A549 treated with Mapracorat at 1 μM for 4 hours (cell line): ENCODE measurements at places on chromosomes 13 and 19. TPM values are rescaled to one million over a fixed set of nuclear protein-coding genes. Genes with fewer than 3 reads are reported as not detected.

Gene IZUMO4
- 0.32 to 1.0 TPM (median 0.87 TPM) in 5 replicates for total RNA-seq

Gene IL11
- total RNA-seq = 16.3 to 22.0 TPM (median 18.1 TPM) in 5 replicates

Gene BEST2
- total RNA-seq = 1.5 to 2.3 TPM (median 1.8 TPM) in 5 replicates

Gene CEACAM8
- not detected in 5 replicates for total RNA-seq

Gene ZNF20
- not detected in 5 replicates for total RNA-seq

Gene ZNF823
- 1.5 to 3.6 TPM (median 2.9 TPM) in 5 replicates for total RNA-seq

Gene CPB2
- 0.11 TPM in 1 of 5 replicates, not detected in the others for total RNA-seq

Gene TARM1
- total RNA-seq = not detected in 5 replicates

Gene GRWD1
- total RNA-seq = 97.2 to 126 TPM (median 111 TPM) in 5 replicates

Gene IGFL4
- total RNA-seq = 0.28 to 0.52 TPM (median 0.41 TPM) in 5 replicates

Gene NLRP9
- total RNA-seq = not detected in 5 replicates

Gene AP2S1
- total RNA-seq = 243 to 319 TPM (median 310 TPM) in 5 replicates

Gene CBY2
- not detected in 5 replicates for total RNA-seq

Gene PEAK3
- 0.08 to 0.15 TPM (median 0.11 TPM) in 3 of 5 replicates, not detected in the others for total RNA-seq

Gene FAAP24
- 14.0 to 15.6 TPM (median 14.7 TPM) in 5 replicates for total RNA-seq

Gene FBXO27
- 2.8 to 4.4 TPM (median 3.6 TPM) in 5 replicates for total RNA-seq

Gene SLC46A3
- 1.4 to 2.5 TPM (median 1.5 TPM) in 5 replicates for total RNA-seq

Gene OR10H2
- total RNA-seq = not detected in 5 replicates

Gene XPO4
- total RNA-seq = 5.0 to 6.9 TPM (median 6.5 TPM) in 5 replicates

Gene LGALS4
- total RNA-seq = 0.41 to 0.74 TPM (median 0.63 TPM) in 5 replicates

Gene ZNF540
- total RNA-seq = not detected in 5 replicates

Gene ICAM5
- 0.29 to 1.4 TPM (median 1.1 TPM) in 5 replicates for total RNA-seq

Gene PCDH9
- 5.2 to 6.9 TPM (median 6.4 TPM) in 5 replicates for total RNA-seq

Gene FAM83E
- 0.14 to 0.42 TPM (median 0.22 TPM) in 5 replicates for total RNA-seq

Gene CKAP2
- total RNA-seq = 26.6 to 33.4 TPM (median 30.6 TPM) in 5 replicates

Gene MYPOP
- total RNA-seq = 5.3 to 10.5 TPM (median 8.7 TPM) in 5 replicates

Gene KLF1
- 0.10 TPM in 1 of 5 replicates, not detected in the others for total RNA-seq

Gene LSR
- total RNA-seq = 7.5 to 13.2 TPM (median 10.2 TPM) in 5 replicates

Gene FGF9
- not detected in 5 replicates for total RNA-seq

Gene KCNK6
- total RNA-seq = 3.7 to 4.9 TPM (median 4.2 TPM) in 5 replicates

Gene ARHGEF7
- total RNA-seq = 19.4 to 21.3 TPM (median 20.5 TPM) in 5 replicates

Gene DCT
- total RNA-seq = not detected in 5 replicates
